NCI-H1417 (cell line): ENCODE measurements at places on chromosomes 13 and 19.

- DNase-seq: no peak
These were observed 188.4 kb upstream of the KLF12 start for GRCh38 chr13:74322562-74322961.

DNA sequence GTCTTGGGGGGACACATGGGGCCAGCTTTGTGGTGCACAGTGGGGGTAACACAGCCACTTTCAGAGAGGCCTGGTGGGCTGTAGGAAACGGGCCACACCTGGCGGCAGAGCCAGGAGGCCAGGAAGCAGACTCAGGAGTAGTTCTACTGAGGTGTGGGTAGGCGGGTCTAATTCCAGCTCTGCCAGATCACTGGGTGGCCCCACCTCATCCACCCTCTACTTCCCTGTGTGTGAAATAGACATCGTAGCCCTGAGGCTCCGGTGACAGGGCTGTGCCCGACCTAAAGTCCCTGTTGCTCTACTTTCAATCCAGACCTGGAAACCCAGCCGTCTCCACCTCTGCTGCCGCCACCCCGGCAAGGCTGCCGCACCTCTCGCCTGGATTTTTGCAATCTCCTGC is 4.0 kb downstream of the NKPD1 start:
- no peak for DNase-seq

GRCh38 chr13:110233181-110233950 is 73.6 kb downstream of the COL4A1 start:
- no peak for DNase-seq

GRCh38 chr19:35868172-35868822 is at the start of gene APLP1:
TSS of gene APLP1 (plus strand) at chr19:35868574. CDS start at chr19:35868637, 63 bp downstream.
- DNase-seq: peak; percentile 93

- DNase-seq: no peak
These were observed 7.0 kb downstream of the COL5A3 start for GRCh38 chr19:10003271-10003670.

GRCh38 chr19:6588508-6589345 is 2.2 kb downstream of the CD70 start:
- DNase-seq: peak; percentile 10

DNA sequence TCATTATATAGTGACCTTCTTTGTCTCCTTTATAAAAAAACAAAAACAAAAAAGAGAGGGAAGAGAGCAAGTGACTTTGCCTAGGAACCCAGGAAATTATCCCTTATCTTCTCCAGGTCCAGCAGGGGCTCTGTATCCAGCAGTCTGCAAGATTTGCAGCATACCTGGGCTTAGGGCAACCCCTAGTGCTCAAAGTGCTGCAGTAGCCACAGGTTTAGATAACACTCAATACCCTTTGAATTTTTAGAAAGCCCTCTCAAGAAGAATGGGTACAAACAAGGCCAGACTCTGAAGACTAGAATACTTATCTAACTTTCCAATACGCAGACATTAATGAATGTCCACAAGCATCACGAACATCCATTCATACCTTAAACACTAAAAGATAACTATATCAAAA is 43.2 kb downstream of the CCNA1 start:
- no peak for DNase-seq

DNA sequence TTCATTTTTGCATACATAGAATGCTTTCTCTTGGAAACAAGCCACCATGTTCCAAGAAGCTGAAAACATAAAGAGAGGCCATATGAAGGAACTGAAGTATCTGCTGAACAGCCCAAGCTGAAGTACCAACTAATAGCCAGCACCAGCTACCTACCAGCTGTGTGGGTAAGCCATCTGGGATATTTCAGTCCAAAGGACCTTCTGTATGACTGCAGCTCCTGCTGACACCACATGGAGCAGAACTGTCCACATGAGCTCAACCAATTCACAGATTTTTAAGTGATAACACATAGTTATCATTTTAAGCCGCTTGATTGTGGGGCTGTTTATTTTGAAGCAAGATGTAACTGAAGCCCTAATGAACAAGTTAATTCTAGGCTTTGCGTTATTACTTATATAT is 621.1 kb upstream of the KLHL1 start:
- DNase-seq: no peak

DNA sequence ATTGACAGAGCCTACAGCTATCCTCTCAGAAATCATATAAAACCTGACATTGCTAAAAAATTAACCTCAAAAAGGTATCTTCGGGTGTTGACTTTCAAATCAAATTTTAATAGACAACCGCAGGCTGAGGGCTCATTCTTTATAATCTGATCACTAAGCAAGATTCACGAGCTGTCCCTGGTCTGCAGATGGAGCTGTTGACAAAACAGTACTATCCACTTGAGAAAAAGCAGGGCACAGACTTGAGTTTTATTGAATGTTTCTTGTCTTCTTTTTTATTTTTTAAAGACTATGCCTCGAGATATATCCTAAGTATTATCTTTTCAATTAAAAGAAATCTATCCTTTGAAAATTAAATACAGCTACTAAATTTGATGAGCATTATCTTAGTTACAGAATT is 540.5 kb downstream of the PCDH9 start:
- DNase-seq: peak; percentile 19

GRCh38 chr13:99354371-99354951 is 47.3 kb upstream of the GPR183 start:
- peak; percentile 26 for DNase-seq

DNA sequence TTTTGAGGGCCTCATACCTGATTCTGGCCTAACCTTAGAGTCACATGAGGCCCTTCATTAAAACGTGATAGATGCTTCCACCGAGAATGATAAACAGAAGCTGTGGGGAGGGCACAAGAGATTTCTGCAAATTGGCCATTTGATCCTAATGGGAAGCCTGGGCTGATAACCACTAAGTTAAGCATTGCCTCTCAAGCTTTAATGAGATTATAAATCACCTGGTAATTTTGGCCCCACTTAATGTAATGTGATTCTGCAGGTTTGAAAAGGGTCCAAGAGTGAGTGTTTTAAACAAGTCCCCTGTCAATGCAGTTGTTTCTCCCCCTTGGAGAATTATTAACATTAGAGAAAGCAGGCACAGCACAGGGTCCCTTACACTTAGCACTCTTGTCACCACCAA is 42.0 kb downstream of the ZNF486 start:
- peak; percentile 72 for DNase-seq

- DNase-seq: peak; percentile 91
These were observed 1.3 kb upstream of the INTS6 start for GRCh38 chr13:51453959-51454703.

DNA sequence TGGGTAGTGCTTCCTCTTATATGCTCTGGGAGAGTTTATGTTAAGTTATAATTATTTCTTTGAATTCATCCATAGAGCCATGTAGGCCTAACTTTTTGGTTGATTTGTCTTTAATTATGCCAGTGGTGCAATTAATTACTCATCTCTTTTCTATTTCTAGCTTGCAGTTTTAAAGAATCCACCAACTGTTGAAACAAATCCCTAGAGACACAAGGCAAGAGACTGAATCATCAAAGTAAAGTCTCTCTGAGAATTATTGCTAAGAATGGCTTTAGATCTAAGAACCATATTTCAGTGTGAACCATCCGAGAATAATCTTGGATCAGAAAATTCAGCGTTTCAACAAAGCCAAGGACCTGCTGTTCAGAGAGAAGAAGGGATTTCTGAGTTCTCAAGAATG is 5.9 kb upstream of the ZNF551 start:
- no peak for DNase-seq

DNA sequence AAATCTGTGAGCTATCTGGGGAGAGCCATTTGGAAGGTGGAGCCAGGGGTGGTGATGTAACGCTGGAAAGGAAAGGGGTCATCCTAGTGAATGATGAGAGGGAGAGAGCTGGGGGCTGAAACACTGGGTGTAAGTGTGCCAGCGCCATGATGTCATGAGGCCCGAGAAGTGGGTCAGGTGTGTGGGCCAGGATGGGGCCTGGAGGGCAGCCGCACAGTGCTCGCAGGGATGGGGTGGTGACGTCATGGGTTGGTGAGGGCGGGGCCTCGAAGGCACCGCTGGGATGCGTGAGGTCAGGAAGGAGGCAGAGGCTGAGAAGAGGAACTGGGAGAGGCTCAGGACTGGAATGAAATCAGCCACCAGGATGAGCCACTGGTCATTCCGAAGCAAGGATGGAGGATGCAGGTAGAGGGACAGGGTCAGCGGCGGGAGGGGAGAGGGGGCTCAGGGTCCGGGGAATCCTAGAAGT is 4.4 kb downstream of the CCDC61 start:
- DNase-seq: no peak

- DNase-seq: no peak
These were observed 65.9 kb downstream of the ENOX1 start for GRCh38 chr13:43720780-43721397.

DNA sequence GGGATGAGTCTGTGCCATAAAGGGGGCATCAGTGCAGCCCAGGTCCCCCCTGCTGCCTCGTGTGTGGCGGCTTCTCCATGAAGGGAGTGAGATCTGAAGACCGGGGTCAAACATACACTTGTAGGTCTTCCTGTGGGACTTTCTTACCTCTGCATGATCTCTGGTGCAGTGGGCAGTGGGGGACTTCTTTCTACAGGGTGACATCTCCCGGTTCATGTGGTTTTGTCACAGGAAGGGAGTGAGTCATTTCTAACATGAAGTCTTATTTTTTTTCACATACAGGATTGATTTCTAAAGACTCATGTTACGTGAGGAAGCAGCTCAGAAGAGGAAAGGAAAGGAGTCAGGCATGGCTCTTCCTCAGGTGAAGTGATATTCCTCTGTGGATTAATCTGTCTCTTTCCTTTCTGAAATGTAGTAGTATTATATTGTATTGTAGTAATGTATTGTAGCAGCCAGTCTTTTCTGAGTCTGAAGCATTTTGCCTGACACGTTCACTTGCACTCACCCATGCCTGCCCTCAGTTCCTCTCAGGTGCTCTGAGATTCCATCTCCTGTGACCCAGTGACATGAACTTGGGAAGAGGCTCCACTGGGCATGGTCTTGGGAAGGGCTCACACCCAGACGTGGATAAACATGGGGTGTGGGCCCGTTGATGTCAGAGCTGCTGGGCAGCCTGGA is 15.7 kb downstream of the ZNF808 start:
- DNase-seq: no peak

- DNase-seq: peak; percentile 42
These were observed 29.2 kb downstream of the COG6 start for GRCh38 chr13:39684531-39685137.

DNA sequence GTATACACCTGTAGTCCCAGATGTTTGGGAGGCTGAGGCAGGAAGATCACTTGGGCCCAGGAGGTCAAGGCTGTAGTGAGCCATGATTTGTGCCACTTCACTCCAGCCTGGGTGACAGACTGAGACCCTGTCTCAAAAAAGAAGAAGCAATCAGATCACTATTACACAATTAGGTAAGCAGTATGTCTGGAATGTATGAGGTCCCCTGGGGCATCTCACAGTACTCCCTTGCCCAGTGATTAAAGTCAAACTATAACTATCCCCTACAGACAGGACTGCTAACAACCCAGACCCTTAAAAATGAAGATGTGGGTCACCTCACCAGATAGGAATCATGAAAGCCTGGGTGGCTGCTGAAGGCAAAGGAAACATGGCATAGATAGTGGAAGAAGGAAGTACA is 9.4 kb upstream of the PAN3 start:
- no peak for DNase-seq

DNA sequence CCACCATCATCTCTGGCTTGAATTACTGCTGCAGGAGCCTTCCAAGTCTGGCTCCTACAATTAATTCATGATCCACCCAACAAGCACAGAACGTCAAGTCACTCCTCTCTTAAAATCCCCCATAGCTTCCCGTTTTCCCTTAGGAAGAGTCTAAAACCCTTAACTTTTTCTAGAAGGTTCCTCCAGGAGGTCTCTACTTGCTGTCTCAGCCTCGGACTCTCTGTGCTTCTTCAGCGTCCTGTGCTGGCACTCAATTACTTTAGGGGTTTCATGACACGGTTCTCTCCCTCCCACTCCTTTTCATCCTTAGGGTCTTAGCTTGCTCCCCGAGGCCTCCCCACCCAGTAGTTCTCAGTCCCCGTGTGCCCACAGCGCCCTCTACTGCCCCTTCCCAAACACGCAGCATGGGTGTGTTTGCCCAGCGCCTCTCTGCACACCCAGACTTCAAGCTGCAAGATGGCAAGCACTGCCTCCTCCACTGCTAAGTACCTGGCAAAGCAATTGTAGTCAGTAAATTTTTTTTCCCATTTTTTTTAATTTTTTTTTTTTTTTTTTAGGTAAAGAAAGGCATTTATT is 25.8 kb upstream of the MAP3K10 start:
- no peak for DNase-seq

- no peak for DNase-seq
These were observed 7.5 kb downstream of the IGLON5 start for GRCh38 chr19:51318687-51319648.

GRCh38 chr13:91468301-91468700 is 69.9 kb downstream of the GPC5 start:
- DNase-seq: no peak

DNA sequence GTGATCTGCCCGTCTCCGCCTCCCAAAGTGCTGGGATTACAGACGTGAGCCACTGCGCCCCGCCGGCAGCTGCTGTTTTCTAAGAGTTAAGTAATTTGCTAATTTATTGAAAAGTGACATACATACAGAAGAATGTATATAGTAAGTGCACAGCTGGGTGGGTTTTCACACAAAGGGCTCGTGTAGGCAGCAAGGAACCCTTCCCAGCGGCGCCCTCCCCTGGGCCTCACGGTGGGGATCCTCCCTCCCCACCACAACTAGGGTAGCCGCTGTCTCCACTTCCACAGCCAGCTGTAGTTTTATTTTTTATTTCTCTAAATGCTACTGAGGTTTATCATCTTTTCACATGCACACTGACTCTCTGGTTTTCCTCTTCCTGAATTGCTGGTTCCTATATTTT is 64.9 kb downstream of the CRYL1 start:
- no peak for DNase-seq

GRCh38 chr19:15265850-15266248 is 33.6 kb upstream of the EPHX3 start:
- DNase-seq: peak; percentile 8

- DNase-seq: no peak
These were observed 1342.5 kb upstream of the SLC10A2 start for GRCh38 chr13:104408733-104409132.

DNA sequence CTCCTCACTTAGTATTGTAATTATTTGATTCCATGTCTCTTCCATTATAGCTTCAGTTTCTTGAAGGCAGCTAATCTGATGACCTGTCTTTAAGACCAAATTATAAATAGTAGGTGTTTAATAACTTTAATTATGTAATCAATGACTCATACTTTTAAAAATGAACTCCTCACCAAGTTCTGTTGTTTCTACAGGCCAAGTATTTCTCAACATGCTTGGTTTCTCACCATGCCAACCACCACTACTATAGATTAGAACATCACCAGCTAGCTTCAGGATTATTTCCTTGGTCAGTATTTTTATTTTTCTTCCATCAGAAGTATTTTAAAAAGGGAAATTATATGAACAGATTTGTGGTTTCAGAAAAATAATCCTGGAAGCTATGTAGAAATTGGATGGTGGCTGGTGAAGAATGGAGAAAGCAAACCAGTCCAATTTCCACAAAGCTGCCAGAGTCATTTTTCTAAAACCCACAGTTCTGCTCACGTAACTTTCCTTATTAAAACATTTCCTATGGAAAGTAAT is 237.7 kb upstream of the DACH1 start:
- DNase-seq: no peak
